Activated B cell treated with CpG ODN at 0.5 μM for 24 hours (primary cell): ENCODE measurements at places on chromosomes 3 and 15. TPM values are rescaled to one million over a fixed set of nuclear protein-coding genes. Genes with fewer than 3 reads are reported as not detected.

DNA sequence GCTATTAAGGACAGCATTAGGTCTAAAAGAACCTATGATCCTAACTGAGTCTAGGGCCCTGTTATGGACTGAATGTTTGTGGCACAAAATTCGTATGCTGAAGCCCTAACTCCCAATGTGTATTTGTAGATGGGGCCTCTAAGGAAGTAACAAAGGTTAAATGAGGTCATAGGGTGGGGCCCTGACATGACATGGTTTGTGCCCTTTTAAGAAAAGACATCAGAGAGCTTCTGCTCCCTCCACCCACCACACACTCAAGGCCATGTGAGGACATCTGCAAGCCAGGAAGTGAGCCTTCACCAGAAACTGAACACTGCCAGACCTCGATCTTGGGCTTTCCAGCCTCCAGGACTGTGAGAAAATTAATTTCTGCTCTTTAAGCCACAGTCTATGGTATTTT is 49.2 kb downstream of the PHC3 start:
- peaks cover 15% of the 10 kb centered on the region for H3K4me1 ChIP-seq
- H3K27ac ChIP-seq, result no peak overlapping the region
- peaks cover 69% of the 10 kb centered on the region for H3K36me3 ChIP-seq

- DNase-seq, result no peak
- H3K36me3 ChIP-seq, result no peaks in the 10 kb centered on the region
- peaks cover 6% of the 10 kb centered on the region for H3K4me1 ChIP-seq
Measured at GRCh38 chr15:42014406-42014805, 6.4 kb downstream of the PLA2G4E start.

- H3K36me3 ChIP-seq, result peaks cover 22% of the 10 kb centered on the region
- DNase-seq, result no peak
- no peaks in the 10 kb centered on the region for H3K27me3 ChIP-seq
- no peak overlapping the region for H3K4me3 ChIP-seq
- H3K27ac ChIP-seq, result no peak overlapping the region
Measured at GRCh38 chr15:58842713-58843396, 71.8 kb downstream of the MINDY2 start.

GRCh38 chr3:123755501-123755900 is 128.6 kb downstream of the MYLK start:
- peaks cover 21% of the 10 kb centered on the region for H3K4me1 ChIP-seq
- no peak for DNase-seq
- no peak overlapping the region for H3K4me3 ChIP-seq
- no peak overlapping the region for H3K27ac ChIP-seq
- H3K36me3 ChIP-seq, result no peaks in the 10 kb centered on the region
- H3K27me3 ChIP-seq, result peaks cover 4% of the 10 kb centered on the region

DNA sequence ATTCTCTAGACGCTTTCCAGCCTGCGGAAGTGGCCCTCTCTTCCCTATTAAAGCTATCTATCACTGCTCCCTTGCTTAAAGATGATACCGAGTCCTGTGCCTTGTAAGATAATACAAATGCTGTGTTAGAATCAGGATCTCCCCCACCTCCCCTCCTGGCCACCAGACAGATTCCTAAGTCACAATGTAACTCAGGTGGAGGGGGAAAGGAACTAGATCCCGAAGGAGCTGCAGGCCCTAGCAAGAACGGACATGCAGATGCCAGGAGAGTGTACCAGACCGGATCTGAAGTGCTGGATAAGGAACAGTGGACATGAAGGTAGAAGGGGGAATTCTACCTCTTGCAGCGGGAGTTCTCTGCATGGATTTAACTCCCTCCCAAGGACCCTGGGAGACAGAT is 230.7 kb upstream of the LYSMD4 start:
- no peaks in the 10 kb centered on the region for H3K4me1 ChIP-seq
- H3K36me3 ChIP-seq, result no peaks in the 10 kb centered on the region
- H3K4me3 ChIP-seq, result no peak overlapping the region
- no peak overlapping the region for H3K27ac ChIP-seq

- H3K4me1 ChIP-seq, result peaks cover 55% of the 10 kb centered on the region
- H3K36me3 ChIP-seq, result no peaks in the 10 kb centered on the region
- DNase-seq, result no peak
- H3K27me3 ChIP-seq, result no peaks in the 10 kb centered on the region
Measured at GRCh38 chr3:143352850-143353550, 233.4 kb downstream of the CHST2 start.

- H3K4me3 ChIP-seq, result peak overlapping the region; percentile 81
- H3K4me1 ChIP-seq, result peaks cover 5% of the 10 kb centered on the region
- H3K36me3 ChIP-seq, result no peaks in the 10 kb centered on the region
- peak; percentile 51 for DNase-seq
- H3K27me3 ChIP-seq, result peaks cover 32% of the 10 kb centered on the region
- no peak overlapping the region for H3K27ac ChIP-seq
Measured at GRCh38 chr15:100849021-100849854, 30.4 kb upstream of the ALDH1A3 start.

- peaks cover 4% of the 10 kb centered on the region for H3K4me1 ChIP-seq
- no peak for DNase-seq
- H3K36me3 ChIP-seq, result no peaks in the 10 kb centered on the region
- H3K27me3 ChIP-seq, result peaks cover 4% of the 10 kb centered on the region
Measured at GRCh38 chr3:62445275-62445674, 71.9 kb upstream of the FEZF2 start.

GRCh38 chr15:39797407-39797806 is 14.8 kb upstream of the FSIP1 start:
- no peak overlapping the region for H3K4me3 ChIP-seq
- H3K27me3 ChIP-seq, result peaks cover 28% of the 10 kb centered on the region
- no peak for DNase-seq

GRCh38 chr3:158936530-158937113 is 134.8 kb downstream of the MFSD1 start:
- H3K27ac ChIP-seq, result no peak overlapping the region
- H3K4me3 ChIP-seq, result no peak overlapping the region
- no peak for DNase-seq
- H3K4me1 ChIP-seq, result no peaks in the 10 kb centered on the region
- no peaks in the 10 kb centered on the region for H3K27me3 ChIP-seq

DNA sequence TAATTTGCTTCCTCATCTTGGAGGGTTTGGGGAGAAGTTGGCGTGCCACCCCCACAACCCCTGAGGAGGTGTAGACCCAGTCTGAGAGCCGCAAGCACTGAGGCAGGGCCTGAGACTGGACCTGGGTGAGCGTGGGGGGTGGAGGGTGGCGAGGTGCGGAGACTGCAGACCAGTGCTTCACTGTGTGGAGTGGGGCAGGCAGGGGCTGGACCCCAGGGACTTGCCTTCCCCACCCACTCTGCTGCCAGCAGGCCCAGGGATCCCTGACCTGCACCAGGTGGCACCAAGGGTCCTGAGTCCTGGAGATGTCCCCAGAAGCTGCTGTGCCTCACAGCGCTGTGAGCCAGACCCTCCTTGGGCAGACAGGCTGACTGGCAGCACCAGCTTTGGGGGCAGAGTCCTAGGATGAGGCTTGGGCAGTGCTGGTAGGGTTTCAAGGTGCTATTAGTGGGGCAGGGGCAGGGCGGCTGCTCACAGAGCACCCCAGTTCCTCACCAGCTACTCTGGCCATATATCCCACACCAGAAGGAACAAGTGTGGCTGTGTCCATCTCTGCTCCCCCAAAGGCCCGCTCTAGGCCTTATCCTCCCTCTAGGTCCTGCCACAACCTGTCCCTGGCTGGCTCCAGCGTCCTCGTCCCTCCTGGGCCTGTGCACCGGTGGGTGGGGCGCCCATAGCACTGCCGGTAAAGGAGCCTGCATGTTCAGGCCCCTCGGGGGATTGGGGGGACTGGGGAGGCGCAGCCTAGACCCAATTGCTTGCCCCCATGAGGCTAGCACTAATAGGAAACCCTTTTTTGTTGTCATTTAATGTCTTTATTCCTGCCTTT is 11.8 kb downstream of the ZBTB47 start:
- no peak overlapping the region for H3K4me3 ChIP-seq
- H3K27ac ChIP-seq, result no peak overlapping the region
- peaks cover 12% of the 10 kb centered on the region for H3K4me1 ChIP-seq
- no peak for DNase-seq
- H3K36me3 ChIP-seq, result no peaks in the 10 kb centered on the region

GRCh38 chr3:107264888-107265287 is 112.4 kb upstream of the CCDC54 start:
- H3K36me3 ChIP-seq, result no peaks in the 10 kb centered on the region
- no peak overlapping the region for H3K4me3 ChIP-seq
- H3K27ac ChIP-seq, result no peak overlapping the region
- peaks cover 5% of the 10 kb centered on the region for H3K4me1 ChIP-seq
- H3K27me3 ChIP-seq, result no peaks in the 10 kb centered on the region
- no peak for DNase-seq

The DNAH12 gene
- total RNA-seq, result 0.05 and 0.22 TPM in 2 replicates

The TRPM1 gene
- total RNA-seq, result 0.05 TPM in 1 of 2 replicates, not detected in the other

The UBE3A gene
- total RNA-seq, result 106 and 122 TPM in 2 replicates

DNA sequence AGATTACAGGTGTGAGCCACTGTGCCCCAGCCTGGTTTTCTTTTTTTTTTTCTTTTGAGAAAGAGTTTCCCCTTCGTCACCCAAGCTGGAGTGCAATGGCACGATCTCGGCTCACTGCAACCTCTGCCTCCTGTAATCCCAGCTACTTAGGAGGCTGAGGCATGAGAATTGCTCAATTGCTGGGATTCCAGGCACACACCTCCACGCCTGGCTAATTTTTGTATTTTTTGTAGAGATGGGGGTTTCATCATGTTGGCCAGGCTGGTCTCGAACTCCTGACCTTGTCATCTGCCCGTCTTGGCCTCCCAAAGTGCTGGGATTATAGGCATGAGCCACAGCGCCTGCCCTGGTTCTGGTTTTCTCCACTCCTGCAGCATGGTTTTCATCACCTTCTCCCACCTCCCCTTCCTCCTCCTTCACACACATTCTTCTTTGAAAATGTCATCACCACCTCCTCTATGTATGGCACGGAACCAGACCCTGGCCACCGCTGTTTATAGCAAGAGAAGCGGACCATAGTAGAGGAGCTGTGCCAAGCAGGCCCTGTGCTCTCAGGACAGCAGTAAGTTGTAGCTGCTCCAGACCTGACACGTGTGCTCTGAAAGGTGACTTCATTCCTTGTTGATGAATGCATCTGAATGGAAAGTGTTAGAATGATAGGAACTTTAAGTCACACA is 14.6 kb upstream of the AHSG start:
- no peak overlapping the region for H3K27ac ChIP-seq
- H3K36me3 ChIP-seq, result no peaks in the 10 kb centered on the region
- DNase-seq, result no peak
- peaks cover 1% of the 10 kb centered on the region for H3K27me3 ChIP-seq
- H3K4me3 ChIP-seq, result no peak overlapping the region

- no peaks in the 10 kb centered on the region for H3K4me1 ChIP-seq
- H3K4me3 ChIP-seq, result no peak overlapping the region
- no peak for DNase-seq
- no peaks in the 10 kb centered on the region for H3K36me3 ChIP-seq
Measured at GRCh38 chr3:159128628-159129027, 326.8 kb downstream of the MFSD1 start.

DNA sequence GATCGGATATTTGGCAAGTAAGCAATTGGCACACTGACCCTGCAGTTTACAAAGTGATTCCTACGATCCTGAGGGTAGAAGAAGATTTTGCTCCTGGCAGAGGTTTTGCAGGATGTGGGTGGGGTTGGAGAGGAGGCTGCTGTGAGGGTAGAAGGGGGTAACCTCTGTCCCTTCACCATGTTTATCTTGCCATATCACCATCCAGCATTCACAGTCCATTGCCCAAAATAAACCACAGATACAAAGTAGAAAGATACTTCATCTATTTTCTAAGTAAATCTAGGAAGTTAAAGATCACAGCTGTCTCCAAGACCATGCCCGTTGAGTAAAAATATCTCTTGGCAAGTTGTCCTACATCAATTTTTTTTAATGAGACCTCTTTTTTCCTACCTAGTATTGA is 51.6 kb downstream of the LIPC start:
- DNase-seq, result no peak
- H3K4me1 ChIP-seq, result no peaks in the 10 kb centered on the region
- no peak overlapping the region for H3K27ac ChIP-seq
- H3K4me3 ChIP-seq, result no peak overlapping the region

DNA sequence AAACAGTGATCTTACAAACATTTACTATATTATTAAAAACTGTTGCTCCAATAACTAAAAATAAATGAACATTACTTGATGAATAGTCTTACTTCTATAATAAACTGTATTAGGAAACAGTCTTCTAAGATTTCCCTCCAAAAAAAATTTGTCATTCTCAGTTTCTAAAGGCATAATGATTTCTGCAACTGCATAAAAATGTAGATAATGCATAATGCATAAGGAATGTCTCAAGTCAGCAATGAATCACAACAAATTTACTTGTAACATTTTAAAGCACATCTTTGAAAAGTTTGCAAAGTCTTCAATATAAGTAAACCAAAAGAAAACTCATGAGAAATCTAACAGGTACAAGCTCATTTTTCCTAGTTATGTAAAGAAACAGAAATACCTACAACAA is 113.5 kb downstream of the VPS13C start:
- no peaks in the 10 kb centered on the region for H3K4me1 ChIP-seq
- H3K27ac ChIP-seq, result no peak overlapping the region
- H3K4me3 ChIP-seq, result no peak overlapping the region
- peaks cover 74% of the 10 kb centered on the region for H3K36me3 ChIP-seq

GRCh38 chr3:19183584-19183983 is 35.3 kb downstream of the KCNH8 start:
- no peak for DNase-seq
- H3K36me3 ChIP-seq, result no peaks in the 10 kb centered on the region
- no peak overlapping the region for H3K4me3 ChIP-seq
- no peak overlapping the region for H3K27ac ChIP-seq
- peaks cover 5% of the 10 kb centered on the region for H3K4me1 ChIP-seq

The CHRFAM7A gene
- 0.95 TPM in 1 of 2 replicates, not detected in the other for total RNA-seq
